GM10248 (cell line): ENCODE measurements at places on chromosomes 1 and 21.

GRCh38 chr1:99749504-99750347 is 16.7 kb downstream of the FRRS1 start:
- peak; percentile 24 for DNase-seq

- no peak for DNase-seq
Observed at GRCh38 chr1:78722947-78723346, 73.3 kb downstream of the IFI44 start.

GRCh38 chr1:30758785-30759380 is 1.3 kb upstream of the LAPTM5 start:
- peak; percentile 77 for DNase-seq

GRCh38 chr1:24070821-24071393 is 41.0 kb downstream of the MYOM3 start:
- peak; percentile 88 for DNase-seq

- no peak for DNase-seq
Observed at GRCh38 chr1:238826891-238827290, 559.5 kb upstream of the CHRM3 start.

DNA sequence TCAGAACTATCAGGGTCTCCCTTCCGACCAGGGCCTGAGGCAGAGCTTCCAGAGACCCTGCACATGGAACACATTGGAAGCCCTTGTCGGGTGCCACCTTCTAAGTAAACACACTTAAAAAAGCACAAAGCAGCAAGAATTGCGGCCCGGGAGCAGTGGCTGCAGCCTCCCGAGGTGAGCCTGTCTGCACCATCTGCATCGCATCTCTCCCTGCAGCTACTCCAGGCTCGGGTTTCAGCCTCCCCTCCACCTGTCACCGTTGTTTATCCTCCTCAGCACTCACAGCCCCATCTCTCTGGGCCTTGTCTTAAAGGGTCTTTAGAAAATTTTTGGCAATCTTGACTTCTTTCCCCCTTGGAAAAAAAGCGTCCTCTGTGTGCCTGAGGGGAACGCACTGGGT is 95.1 kb upstream of the ARHGEF16 start:
- no peak for DNase-seq

DNA sequence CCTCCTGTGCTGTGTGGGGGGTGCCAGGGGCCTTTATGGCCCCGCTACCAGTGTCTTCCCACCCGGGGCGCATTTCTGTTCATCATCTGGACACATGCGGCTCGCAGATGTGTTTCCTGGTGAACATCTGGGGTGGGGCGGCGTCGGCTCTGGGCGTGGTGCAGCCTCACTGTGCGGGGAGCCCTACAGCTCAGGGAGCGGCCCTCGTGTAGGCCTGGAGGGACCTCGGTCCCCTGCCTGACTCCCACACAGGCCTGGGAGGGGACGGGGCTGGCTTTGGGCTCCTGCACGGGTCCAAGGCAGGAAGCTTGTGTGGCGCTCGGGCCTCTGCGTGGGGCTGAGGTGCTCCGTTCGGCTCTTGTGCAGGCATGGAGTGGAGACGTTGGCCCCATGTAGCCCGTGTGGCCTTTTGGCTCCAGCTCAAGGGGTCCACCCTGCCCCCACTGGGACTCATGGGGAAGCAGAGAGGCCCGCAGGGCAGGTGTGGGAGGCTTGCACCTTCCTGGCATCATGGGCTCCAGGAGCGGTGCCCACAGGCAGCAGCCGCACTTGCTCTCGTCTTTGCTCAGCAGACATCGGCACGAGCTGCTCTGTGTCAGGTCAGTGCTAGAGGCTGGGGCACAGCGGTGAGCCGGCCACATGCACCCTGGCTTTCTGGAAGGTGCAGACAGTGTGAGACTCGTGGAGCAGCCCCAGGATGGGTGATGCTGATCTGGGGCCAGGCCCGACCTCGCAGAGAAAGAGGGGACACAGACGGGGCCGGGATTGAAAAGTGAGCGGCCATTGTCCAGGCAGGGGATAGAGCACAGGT is 90.1 kb upstream of the ACTRT2 start:
- no peak for DNase-seq

DNA sequence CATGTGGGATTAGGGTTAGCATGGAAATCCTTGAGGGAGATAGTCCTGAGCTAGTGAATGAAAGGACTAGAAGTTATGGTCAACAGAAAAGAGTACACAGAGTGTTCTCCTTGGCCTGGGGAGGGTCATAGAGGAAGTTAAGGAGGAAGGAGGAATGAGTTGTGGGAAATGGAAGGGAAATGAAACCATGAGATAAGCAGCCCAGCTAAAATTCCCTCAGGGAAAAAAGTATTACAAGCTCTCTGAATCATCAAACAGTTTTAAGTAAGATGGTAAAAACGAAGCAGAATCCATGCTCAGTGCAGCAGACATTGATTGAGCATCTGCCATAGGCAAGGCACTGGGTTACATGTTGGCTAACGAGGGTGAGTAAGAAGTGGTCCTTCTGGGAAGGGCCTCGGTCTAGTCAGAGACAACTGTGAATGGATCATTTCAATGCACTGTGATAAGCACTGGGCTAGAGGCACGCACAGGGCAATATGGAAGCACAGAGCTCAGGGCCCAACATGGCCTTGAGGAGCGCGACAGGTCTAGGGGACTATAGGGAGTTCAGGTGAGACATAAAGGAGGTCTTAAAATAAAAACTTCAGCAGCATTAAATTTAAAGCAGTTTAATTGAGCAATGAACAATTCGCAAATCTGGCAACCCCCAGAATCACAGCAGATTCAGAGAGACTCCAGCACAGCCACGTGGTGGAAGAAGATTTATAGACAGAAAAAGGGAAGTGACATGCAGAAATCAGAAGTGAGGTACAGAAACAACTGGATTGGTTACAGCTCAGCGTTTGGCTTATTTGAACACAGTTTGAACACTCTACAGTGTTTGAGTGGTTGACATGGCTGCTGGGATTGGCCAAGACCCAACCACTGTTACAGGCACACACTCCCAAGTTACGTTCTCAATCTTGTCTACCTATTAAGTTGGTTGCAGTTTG is 219.5 kb downstream of the HLX start:
- no peak for DNase-seq

DNA sequence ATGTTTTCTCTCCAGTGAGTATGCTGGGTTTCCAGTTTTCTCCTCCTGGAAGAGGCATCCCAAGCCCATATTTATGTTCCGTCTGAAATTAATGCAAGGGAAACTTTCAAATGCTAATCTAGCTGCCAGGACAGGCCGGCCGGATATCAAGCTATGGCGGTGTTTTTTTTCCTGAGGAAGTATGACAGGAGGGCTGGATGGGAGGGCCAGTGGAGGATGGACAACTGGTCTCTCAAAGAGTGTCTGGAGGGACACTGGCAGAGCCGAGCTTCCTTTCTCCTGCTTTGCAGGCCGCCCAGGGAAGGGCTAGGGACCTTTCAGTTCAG is 212.7 kb downstream of the TRABD2B start:
- DNase-seq, result no peak

GRCh38 chr1:94481473-94481933 is 60.1 kb downstream of the F3 start:
- DNase-seq, result peak; percentile 47

- no peak for DNase-seq
Observed at GRCh38 chr21:27787046-27787445, 820.2 kb upstream of the ADAMTS5 start.

DNA sequence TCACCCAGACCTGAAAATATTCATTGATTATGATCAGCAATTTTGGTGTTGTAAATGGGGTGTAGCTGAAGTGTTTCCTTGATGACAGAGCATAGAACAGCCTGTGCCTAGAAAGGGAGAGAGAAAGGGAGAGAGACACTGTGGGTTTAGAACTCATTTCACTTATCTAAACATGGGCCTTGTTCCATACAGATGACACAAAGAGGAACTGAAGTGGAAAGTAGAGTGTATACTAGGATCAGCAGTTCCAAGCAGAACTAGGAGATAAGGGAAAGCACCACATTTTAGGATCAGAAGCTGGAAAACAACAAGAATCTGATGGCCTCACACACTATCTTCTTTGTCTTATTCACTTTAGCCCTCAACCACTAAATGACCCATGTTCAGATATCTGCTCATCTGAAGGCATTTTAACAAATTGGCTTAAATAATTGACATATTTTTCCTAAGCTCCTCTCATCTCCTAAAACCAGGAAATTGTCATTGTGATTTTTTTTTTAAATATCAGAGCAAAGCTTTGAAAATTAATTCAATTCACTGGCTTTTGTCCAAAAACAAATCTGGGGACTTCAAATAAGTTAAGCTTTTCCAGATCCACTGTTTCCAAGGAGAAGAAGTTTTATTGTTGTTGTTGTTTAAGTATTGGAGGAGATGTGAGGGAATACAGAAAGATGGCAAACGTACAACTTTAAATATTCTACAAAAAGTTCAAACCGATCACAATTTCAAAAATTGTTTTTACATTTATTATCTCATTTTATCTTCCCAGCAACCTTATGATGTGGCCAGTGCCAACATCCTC is 103.8 kb downstream of the LYPLAL1 start:
- DNase-seq, result no peak

DNA sequence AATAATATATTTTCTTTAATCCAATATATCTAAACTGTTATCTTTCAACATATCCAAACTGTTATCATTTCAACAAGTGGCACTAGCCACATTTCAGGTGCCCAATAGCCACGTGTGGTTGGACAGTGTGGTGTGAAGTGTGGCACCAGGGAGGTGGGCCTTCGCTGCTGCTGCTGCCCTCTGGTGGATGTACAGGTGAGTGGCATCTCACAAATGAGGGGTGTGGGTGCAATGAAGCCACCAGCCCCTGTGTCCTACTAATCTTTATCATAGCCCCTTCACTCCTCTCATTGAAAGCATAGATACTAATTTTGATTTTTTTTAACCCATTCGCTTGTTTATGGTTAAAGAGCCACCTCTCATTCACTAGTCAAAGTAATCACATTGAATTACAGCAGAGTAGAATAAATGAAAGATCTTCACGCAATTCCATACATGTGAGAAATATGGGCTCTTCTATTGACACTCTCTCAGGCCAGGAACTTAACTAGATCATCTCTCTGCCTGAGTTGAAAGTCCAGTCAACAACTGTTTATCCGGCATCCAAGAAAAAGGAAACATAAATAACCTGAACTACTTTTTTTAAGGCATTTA is 499.2 kb downstream of the OMA1 start:
- DNase-seq, result peak; percentile 54

GRCh38 chr1:155226910-155227260 is 18.4 kb downstream of the MTX1 start:
- DNase-seq, result peak; percentile 45

GRCh38 chr1:198686069-198686728 is 47.4 kb downstream of the PTPRC start:
- DNase-seq, result no peak

DNA sequence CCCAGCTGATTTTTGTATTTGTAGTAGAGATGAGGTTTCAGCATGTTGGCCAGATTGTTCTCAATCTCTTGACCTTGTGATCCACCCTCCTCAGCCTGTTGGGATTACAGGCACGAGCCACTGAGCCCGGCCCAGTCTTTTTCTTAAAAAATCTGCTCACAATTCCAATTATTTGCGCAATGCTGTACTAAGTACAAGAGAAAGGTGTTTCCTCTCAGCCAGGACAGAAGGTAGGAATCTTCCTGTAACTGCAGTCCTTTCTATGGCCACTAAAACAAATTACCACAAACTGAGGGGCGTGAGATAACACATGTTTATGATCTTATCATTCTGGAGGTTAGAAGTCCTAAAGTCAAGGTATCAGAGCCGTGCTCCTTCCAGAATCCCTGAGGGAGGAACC is 6.9 kb upstream of the CBR3 start:
- DNase-seq, result no peak

DNA sequence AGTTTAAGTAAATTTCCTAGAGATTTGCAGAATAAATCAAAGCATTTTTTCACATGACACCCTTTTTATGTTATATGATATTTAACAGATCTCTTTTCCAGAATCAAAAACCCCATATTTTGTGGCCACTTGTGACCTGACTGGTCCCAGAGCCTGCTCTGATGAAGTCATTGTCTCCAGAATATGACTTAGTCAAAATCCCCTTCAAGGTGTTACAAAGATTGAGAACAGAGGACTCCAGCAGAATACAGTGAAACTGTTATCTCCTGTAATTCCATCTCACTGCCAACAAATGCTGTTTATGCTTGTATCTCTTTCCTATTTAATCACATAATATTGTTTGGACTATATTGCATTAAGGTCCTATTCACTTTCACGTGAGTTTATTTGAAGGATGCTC is 25.6 kb downstream of the RGS1 start:
- no peak for DNase-seq

DNA sequence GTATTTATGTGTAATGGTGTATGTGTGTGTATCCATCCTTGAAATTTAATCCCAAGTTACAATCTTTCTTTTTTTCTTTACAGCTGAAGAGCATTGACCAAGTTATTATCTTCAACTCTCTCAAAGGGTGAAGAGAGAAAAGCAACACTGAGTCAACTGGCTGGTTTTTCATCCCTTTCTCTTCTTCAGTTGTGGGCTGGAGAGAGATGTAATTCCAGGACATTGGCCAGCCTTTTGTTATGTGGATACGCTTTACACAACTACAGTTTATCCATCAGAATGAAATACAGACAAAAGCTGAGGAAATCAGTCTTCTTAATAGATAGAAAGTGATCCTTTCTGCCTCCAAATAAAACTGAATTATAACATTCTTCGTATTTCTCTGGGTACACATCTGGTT is 357.0 kb upstream of the NCAM2 start:
- no peak for DNase-seq

GRCh38 chr1:155389826-155390225 is 69.1 kb downstream of the RUSC1 start:
- DNase-seq, result no peak

- no peak for DNase-seq
Observed at GRCh38 chr1:185358957-185359356, 41.9 kb upstream of the IVNS1ABP start.

- DNase-seq, result no peak
Observed at GRCh38 chr1:16371725-16372124, 4.7 kb downstream of the SZRD1 start.

- no peak for DNase-seq
Observed at GRCh38 chr21:14480411-14481031, 65.6 kb downstream of the SAMSN1 start.

DNA sequence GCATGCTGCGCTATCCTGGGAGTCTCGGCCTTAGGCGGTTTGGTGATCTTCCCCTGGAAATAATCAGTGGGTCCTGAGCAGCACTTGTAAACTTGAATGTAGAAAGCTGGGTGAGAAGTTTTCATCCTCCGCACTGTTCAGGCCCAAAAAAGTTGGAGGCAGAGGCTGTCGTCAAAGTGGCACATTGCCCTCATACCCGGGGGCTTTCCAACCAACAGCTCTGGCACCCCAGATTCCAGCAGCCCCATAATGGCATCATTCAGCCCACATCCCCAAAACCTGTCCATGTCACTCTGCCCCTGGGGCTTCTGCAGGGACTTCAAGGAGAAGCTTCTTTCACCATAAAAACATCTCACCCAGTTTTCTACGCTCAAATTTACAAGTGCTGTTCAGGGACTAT is 59.3 kb downstream of the TOR1AIP2 start:
- DNase-seq, result no peak

DNA sequence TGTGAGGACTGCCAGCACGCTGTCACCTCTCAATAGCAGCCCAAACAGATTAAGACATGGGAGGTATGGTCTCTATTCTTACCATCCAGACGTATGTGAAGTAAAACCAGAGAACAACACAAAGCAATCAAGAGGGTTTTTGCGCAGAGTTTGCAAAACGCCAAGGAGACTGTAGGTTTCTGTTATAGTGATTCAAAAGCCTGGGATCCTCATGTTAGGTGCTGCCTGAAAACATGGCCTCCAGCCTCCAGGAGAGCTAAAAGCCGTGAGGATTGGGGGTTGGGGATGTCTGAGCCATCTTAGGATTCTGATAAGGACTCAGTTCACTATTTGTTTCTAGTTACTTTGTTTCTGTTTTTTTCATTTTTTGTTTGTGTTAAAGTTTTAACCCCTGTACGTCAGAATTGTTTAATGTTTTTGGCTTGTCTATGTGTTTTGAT is 4.2 kb upstream of the CCT8 start:
- no peak for DNase-seq

- no peak for DNase-seq
Observed at GRCh38 chr1:92940541-92940940, 20.7 kb downstream of the DIPK1A start.
